Epithelial cell of prostate (primary cell): ENCODE measurements at places on chromosomes 4 and X.

DNA sequence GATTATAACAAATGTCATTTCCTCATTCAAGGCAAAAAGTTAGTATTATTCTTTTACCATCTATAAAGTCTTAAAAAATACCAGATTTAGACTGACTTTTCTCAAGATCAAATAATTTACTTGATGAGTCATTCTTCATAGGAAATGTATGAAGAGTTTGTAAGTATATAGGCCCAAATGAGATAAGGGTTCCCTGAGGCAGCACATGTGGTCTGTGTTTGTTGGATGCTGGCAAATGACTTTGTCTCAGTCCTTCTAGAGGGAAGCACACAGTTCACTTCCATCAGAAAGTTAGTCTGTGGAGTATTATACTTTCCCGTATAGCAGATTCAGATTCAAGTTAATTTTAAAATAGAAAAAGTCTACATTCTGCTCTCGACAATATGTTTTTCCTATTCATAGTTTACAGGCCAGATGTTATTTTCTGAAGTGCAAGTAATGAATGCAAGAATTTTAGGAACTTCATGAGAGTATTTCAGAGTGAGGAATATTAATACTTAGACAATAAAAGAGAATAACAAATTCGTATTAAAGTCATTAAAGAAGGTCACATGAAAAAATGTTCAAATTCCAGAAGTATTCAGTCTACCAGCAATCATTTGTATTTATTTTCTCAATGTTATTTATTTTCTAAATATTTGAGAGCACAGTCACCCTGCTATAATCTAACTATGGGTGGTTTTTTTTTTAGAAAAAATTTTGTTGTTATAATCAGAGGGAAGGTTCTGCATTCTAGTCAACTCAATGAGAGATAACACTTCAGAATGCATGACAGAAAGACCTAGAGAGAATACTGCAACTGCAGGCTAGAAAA is 601.8 kb upstream of the ZFP42 start:
- DNase-seq: no peak

- no peak for DNase-seq
Observed at GRCh38 chr4:123170843-123171242, 225.8 kb upstream of the SPRY1 start.

DNA sequence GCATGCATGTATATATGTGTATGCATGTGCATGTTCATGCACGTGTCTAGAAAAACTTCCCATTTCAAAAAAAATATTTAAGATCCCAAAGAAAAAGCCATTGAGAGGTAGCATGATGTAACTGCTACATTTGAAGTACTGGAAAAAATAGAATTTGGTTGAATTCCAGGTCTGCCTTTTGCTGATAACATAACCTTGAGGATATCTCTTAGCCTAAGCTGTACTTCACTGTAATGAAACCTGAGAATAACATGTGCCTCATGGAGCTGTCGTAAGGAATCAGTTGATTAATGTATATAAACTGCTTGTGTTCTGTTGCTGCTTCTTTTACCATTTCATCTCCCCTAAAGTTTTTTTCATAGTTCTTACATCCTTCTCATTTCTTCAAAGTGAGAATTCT is 351.8 kb downstream of the GRIA2 start:
- DNase-seq: no peak

DNA sequence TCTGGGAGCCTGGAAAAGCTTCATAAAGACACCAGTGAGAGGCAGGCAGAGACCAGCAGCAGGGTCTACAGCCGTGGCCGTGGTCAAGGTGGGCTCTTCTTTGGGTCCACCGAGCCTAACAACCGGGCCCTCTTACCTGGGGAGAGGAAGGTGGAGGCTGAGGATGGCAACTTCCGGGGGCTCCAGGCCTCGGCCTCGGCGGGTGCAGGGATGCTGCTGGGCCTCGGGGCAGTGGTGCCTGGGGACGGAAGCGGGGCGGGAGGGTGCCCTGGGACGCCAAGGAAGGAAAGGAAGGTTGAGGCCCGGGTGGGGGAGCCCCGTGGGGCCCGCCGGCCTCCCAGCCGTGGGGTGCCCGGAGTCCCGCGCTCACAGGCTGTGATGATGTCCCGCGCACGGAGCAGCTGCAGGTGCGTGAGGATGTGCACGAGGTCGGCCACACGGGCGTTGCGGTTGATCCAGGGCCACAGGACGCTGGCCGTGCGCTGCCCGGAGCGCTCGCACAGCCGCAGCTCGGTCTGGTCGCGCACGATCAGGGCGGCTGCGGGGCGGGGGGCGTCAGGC is 561 bp downstream of the IRAK1 start:
- no peak for DNase-seq

DNA sequence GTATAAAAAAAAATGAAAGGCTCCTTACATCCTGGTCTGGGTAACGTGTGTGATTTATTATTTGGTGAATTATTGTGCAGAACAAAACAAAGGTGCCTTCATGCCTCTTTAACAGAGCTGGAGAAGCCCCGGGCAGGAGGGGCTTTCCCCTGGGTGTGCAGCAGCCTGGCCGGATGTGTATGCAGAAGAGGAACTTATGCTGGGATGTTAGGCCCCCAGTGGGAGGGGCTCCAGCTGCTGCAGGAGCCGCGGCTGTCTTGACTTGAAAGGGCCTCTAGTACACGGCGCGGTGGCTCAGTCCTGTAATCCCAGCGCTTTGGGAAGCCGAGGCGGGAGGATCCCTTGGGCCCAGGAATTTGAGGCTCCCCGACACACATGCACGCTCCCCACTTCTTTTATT is 16.0 kb downstream of the CCNQ start:
- DNase-seq: no peak

- DNase-seq: no peak
Observed at GRCh38 chr4:177371461-177371860, 61.8 kb downstream of the NEIL3 start.

- DNase-seq: no peak
Observed at GRCh38 chr4:145156986-145157385, 23.4 kb downstream of the OTUD4 start.

DNA sequence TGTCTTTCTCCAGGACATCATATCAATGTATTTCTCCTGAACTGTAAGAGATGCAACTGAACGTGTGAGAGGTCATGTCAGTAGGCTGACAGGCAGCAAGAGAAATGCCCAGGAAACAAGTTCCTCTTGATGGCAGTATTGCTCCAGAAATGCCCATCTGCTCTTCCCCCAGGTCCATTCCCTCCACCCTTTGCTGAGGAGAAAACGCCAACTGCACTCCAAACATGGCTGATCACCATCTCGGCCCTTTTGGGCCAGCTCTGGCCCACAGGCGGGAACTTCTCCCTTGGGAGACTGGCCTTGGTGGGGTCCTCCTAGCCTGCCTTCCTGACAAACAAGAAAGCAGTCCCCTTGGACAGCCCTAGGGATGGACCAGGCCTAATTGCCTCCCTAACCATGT is 276.5 kb upstream of the AGTR2 start:
- DNase-seq: no peak

DNA sequence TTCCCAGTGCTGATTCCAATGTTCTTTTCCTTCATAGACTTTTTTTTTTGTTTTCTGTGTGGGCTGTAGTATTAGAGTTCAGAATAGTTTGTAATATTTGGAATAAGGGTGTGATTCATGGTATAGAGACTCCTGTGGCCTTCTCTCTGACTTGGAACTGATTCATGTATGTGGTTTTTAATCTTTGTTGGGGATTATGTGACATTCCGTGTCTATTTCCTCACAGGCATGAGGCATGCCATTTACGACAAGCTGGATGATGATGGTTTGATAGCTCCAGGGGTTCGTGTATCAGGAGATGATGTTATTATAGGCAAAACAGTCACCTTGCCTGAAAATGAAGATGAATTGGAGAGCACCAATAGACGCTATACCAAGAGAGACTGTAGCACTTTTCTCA is 44.4 kb downstream of the POLR2B start:
- peak; percentile 75 for DNase-seq

- DNase-seq: no peak
Observed at GRCh38 chrX:34918091-34918736, 24.4 kb upstream of the FAM47B start.

- DNase-seq: no peak
Observed at GRCh38 chr4:40846532-40846931, 96.8 kb downstream of the NSUN7 start.

DNA sequence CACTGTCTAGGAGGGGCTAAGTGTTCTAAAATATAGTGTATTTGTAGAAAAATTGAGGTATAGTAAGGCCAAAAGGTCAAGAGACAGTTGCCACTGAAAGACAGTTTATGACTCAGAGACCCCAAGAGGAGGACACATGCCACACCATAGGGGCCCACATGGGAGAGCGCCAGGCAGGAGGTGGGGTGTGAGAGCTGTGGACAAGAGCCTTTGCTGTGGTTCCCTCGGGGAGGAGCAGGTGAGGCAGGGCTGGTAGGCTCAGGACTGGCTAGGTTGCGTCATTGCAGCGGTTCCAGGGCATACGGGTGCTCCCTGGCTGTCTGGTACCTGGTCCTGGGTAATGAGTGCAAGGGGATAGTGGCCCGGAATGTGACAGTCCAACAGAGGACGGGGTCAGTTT is 37.6 kb downstream of the CCNQ start:
- DNase-seq: no peak

- no peak for DNase-seq
Observed at GRCh38 chrX:47634871-47635575, 5.3 kb upstream of the CFP start.

- DNase-seq: no peak
Observed at GRCh38 chr4:93870876-93871458, 42.4 kb downstream of the ATOH1 start.

DNA sequence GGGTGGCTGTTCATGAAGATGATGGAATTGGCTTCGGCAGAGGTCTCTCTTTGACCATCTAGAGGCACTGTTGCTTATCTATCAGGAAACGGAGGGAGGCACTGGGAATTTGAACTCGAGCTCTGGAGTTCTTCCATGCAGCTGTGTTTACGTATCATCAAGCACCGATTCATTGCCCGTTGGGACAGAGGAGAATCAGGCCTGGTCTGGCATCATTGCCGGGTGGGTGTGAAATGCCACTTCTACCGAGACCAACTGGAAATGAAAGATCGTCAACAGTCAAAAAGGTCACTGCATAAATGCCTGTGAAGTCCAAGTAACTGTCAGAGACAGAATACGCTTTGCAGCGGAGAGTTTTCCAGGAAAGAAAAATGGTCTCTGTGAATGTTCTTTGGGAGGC is 166.9 kb downstream of the ASMT start:
- DNase-seq: no peak

DNA sequence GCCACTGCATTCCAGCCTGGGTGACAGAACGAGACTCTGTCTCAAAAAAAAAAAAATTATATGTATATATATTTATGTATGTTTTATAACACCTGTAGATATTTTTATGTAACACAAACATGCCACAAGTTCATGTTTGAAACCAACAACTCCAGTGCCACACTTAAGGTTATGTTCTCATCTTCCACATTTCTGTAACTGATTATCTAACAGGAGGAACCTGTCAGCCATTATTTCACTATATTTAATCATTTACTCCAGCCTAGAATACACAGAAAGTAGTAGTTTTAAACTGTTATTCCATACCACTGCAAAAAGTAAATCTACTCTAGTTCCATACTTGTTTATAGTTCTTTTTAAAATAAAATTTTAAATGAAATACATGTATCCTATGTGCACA is 32.3 kb downstream of the MCUB start:
- no peak for DNase-seq

DNA sequence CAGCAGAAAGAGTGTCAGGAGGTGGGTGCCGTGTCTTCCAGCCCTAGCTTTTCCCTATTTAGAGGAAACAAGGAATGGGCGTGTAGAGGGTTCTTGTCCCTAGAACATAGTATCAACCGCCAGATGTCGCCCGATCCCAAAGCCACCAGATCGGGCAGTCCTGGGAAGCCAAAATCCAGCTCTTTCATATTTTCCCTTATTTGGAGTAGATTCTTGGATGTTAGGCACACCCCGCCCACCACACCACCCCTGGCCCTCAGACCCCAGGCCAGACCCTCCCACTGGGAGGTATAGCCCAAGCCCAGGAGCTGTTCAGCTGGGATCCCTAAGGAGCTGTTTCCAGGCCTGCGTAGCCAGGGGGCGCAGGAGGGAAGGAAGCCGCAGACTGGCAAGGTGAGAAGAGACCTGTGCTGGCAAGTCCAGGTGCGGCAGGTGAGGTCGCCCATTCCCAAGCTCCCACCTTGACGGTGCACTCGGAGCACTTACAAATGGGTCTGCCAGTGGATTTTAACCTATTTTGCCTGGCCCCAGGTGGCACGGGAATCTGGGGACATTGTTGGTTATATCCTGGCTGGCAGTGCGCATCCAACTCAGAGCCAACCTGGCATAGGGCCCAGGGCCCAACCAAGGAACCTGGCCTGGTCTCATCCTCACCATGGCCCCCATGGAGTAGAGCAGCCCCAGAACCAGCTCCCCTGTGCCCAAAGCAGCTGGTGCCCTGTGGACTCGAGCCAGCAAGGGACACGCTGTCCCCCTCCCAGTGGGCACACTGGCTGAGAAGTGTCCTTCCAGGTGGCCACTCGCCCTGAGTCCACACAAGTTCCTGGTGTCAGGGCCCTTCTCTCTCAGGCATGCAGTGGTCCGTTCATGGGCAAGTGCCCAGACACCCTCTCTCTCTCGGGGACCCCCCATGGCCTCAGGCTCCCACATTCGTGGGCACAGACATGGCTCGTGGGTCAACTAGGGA is 811 bp downstream of the FLNA start:
- DNase-seq: no peak

GRCh38 chr4:6502147-6502546 is 29.7 kb upstream of the PPP2R2C start:
- DNase-seq: no peak

DNA sequence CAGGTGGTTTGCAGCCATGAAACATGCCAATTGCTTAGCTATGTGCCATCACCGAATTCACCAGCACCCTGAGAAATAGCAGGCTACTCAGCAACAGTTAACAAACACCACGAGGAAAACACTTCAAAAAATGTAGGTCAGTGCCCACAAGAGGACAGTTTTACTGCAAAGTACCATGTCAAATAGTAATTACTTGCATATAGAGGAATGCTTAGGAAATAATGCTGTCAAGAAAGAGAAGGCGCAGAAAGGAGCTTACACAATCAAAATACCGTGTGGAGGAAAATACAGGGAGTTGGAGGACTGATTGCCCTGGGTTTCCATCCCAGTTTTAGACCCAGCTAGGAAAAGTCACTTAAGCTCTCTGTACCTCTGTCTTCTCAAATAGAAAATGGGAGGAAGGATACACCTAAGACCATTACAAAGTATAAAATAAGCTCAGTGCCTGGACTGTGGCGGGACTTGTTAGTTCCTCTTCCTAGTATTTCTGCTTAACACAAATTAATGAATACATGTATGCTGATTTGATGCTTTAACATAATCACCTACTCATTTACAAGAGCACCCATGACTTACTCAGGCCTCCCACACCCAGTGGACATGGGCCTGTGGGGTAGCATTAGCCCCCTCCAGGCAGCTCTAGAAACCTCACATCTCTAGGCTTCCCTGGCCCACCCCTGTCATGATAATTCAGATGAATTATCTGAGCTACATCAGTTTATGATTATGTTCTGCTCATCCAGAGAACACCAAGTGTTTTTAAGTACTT is 44.5 kb upstream of the IL21 start:
- no peak for DNase-seq

- DNase-seq: no peak
Observed at GRCh38 chrX:139448996-139449395, 81.5 kb upstream of the F9 start.
